Cerebellar cortex (tissue), 1 donor: ENCODE measurements at places on chromosomes 13 and 19.
A peak's percentile ranks its signal among the peaks of the same experiment; 100 is the strongest.

GRCh38 chr19:9792206-9793070 is 23.9 kb upstream of the ZNF846 start:
- peak; percentile 91 for DNase-seq

GRCh38 chr19:14473978-14474578 is 1.1 kb downstream of the PTGER1 start:
- no peak for DNase-seq

GRCh38 chr13:30863796-30864195 is 42.3 kb upstream of the MEDAG start:
- no peak for DNase-seq

GRCh38 chr19:46678110-46678732 is 17.2 kb upstream of the DACT3 start:
- peak; percentile 13 for DNase-seq

DNA sequence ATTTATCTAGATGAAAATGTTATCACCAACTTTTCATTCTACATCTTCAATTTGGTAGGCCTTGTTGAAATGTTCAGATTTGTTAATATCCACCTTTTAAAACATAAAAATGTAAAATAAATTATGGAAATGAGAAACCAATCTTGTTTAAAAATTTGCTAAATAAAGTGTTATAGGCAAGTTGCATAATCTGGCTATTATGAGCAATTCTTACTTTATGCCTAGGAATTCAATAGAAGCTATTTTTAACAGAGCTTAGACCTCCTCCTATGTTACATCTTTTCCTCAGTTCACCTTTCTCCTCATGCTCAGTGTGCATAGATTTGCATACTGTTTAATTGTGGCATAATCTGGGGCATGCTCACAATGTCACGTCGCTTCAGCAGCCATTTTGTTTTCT is 87.9 kb upstream of the POSTN start:
- DNase-seq: no peak

DNA sequence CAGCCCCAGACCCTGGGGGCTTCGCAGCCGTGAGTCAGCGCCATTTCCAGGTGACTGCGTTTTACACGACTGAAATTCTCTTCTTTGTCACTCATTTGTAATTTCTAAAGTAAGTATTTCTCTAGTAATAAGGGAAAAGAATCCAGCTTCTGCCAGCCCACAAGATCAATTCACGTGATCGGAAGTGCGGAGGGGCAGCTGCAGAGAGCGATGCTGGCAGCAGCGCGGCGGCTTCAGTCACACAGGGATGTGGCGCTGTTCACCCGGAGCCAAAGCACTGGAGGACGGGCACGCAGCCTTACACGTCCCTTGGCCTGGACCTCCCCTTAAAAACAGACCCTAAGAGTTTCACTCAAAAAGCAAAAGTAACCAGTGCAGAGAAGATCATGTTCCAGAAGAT is 18.4 kb downstream of the GRTP1 start:
- DNase-seq: no peak

DNA sequence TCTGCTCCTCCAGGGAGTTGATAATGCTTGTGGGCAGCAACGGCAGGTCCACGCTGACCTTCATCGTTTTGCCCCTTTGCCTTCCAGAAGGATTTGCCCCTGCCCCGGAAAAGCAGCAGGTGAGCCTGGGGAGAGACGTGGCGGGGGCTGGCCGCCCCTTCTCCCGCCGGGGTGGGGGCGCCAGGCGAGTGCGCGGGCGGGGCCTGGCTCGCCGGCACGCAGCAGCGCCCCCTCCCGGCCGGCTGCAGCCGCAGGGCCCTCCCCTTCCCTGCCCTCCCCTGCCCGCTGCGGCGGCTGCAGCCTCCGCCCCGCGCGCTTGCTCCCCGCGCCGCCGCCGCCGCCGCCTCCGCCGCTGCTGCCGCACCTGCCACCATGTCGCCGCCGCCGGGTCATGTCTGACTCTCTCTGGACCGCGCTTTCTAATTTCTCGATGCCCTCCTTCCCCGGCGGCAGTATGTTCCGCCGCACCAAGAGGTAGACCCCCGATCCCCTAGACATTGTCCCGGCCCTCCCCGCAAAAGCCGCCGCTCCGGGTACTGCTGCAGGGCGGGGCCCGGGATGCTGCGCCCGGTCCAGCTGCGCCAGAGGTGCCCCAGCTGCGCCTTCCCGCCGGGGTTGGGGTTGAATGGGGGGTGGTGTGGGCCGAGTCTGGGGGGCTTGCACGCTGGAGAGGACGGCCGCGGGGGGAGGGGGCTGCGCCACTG is at the start of gene MAST1:
TSS of gene MAST1 (plus strand) at position 334 of the 704 bp plus-strand sequence. CDS start at position 392, 58 bp downstream.
- peak; percentile 73 for DNase-seq

DNA sequence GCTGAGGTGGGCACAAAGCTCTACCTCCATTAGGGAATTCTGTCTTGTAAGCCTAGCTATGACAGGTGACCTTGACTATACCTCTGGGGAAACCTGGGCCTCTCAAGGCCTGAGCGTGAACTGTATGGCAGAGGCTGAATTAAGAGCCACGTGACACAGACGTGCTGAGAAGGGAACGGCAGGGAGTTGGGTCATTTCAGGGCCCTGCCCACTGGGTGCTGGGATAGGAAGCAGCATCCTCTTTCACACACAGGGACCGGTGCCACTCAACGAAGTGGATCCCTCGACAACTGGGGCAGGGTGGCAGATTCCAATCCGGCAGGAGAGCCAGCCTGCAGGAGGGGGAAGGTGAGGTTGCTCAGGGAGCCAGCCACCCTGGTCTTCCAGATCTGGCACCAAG is 9.2 kb downstream of the ASF1B start:
- no peak for DNase-seq

DNA sequence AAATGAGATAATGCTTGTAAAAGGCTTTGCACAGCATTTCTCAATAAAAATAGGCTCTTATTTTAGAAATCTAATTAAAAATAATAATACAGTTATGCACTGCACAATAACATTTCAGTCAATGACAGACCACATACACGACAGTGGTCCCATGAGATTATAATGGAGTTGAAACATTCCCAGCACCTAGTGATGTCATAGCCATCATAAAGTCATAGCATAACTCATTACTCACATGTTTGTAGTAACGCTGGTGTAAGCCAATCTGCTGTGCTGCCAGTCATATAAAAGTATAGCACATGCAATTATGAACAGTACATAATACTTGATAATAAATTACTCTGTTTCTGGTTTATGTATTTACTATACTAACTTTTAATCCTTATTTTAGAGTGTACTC is 12.7 kb upstream of the SERPINE3 start:
- no peak for DNase-seq

- DNase-seq: no peak
Observed at GRCh38 chr19:3509566-3509989, 3.5 kb downstream of the FZR1 start.

DNA sequence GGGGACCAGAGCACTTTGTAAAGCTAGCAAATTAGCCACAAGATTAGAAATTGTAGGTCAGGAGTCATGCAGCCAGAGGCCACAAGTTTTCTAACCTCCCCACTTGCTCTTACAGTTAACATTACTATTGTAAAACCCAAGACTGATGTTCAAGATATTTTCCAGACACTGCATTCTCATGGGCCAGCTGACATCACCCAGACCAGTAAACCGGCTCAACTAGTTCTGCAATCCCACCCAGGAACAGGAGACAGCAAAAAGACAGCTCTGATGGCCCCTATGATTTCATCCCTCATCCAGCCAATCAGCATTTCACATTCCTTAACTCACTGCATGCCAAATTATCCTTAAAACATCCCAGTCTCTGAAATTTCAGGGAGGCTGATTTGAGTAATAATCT is 178.5 kb downstream of the PRR20E start:
- DNase-seq: no peak

GRCh38 chr13:93243375-93244063 is 16.9 kb downstream of the GPC6 start:
- DNase-seq: no peak

- DNase-seq: peak; percentile 76
Observed at GRCh38 chr13:20495087-20496023, 30.3 kb downstream of the CRYL1 start.

GRCh38 chr19:35206379-35206778 is 22.2 kb downstream of the FAM187B start:
- DNase-seq: no peak
